ENCODE measurements at places on chromosomes 1 and 21. TPM values are rescaled to one million over a fixed set of nuclear protein-coding genes. Genes with fewer than 3 reads are reported as not detected.
A peak's percentile ranks its signal among the peaks of the same experiment; 100 is the strongest.

- no peaks in the 10 kb centered on the region for H3K36me3 ChIP-seq
- no peak for DNase-seq
- H3K4me1 ChIP-seq = no peaks in the 10 kb centered on the region
- H3K4me3 ChIP-seq = no peak overlapping the region
- no peak overlapping the region for H3K27ac ChIP-seq
Observed at GRCh38 chr1:3948344-3948743, 48.3 kb upstream of the C1orf174 start.

GRCh38 chr1:116417678-116418077, 44.6 kb downstream of the ATP1A1 start:
- peak overlapping the region; percentile 85 for H3K27ac ChIP-seq
- H3K4me3 ChIP-seq = peak overlapping the region; percentile 71
- no peak for DNase-seq
- no peaks in the 10 kb centered on the region for H3K27me3 ChIP-seq
- no peaks in the 10 kb centered on the region for H3K36me3 ChIP-seq

DNA sequence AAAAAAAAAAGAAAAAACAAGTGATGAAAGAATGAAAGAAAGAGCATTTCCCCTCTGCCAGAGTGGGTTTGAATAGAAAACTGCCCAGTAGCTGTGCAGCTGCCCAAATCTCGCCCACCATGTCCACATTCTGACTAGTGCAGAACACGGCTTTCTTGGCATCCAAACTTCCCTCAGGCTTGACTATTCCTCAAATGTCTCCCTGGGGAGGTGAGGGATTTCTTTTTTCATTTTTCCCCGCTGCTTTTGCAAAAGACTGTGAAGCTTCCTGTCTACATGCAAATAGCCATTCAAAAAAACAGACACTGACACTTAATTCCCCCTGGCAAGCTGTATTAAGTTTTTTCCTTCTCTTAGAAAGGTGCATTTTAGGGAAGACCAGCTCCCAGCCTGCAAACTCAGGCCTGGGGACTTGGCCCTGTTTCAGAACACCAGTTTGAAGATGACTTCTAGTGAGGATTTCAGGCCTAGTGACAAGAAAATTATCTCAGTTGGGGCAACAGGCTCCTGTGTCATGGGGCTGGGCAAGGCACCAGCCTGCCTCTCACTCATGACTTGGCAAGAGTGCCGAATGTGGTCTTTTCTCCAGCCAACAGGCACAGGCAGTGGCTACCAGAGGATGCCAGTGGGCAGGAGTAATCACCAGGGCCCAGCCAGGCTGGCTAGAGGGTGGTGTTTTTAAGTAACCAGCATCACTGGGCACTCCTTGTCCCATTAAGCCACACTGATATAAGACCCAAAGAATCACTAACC, 178.1 kb upstream of the NFIA start:
- no peaks in the 10 kb centered on the region for H3K36me3 ChIP-seq
- DNase-seq = no peak
- H3K4me3 ChIP-seq = no peak overlapping the region
- H3K27me3 ChIP-seq = no peaks in the 10 kb centered on the region

DNA sequence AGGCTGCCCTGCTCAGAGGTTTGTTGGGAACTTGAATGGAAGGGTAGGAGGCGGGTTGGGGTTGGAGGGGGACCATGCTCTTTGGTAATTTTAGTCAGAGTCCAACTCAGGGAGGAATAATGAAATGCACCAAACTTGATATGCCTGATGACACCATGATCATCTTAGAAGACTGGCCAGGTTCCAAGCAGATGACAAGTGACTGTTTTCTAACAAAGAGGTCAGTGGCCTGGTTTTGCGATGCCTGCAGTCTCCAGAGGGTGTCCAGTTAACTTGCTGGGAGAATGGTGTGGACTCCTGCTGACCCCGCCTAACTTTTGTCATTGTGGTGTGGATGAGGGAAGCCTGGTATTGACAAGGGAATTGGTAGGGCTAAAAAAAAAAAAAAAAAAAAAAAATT, 12.4 kb downstream of the VANGL1 start:
- H3K27ac ChIP-seq = no peak overlapping the region
- no peak overlapping the region for H3K4me3 ChIP-seq
- no peaks in the 10 kb centered on the region for H3K36me3 ChIP-seq
- no peaks in the 10 kb centered on the region for H3K4me1 ChIP-seq
- no peaks in the 10 kb centered on the region for H3K27me3 ChIP-seq

DNA sequence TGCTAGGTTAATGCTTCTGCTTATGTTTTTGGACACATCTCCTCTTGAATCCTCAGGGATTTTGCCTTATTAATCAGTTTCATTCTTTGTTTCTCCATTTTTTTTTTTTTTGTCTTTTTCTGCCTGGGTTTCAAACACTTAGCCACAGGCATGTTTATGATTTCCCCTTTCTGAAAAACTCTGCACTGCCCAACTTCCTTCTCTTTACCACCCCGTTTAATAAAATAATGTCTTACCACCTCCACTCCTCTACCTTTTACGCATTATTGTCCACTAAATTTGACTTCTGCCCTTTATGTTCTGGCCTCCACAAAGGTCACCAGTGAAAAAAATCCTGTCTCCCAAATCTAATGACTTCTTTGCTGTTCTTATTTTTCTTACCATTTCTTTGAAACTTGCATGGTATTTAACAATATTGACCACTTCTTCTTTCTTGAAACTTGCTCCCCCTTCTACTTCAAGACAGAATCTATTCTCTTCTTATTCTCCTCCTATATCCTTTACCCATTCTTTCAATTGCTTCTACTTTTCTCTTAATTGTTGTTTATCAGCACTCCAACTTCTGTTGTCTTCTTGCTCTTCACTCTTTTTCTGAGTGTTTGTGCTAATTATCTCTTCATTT, 150.3 kb downstream of the TNFSF18 start:
- no peak overlapping the region for H3K4me3 ChIP-seq
- H3K36me3 ChIP-seq = no peaks in the 10 kb centered on the region
- no peak overlapping the region for H3K27ac ChIP-seq

DNA sequence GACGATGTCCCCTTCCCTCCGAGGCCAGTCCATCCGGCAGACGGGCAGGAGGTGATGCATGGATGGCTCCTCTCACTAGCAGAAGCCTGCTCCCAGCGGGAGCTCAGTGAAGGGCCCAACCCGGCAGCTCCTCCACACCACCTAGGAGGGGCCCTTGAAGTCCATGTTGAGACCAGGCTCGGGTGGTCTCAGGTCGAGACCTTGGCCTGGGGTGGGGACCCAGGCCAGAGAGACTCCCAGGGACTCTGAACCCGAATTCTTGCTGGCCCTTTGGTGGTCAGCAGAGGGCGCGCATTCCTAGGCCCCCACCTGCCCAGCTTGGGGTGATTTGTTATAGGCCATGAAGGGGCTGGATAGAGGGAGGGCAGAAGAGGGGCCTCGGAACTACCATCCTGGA, 642 bp upstream of the NT5C1A start:
- H3K4me1 ChIP-seq = peaks cover 4% of the 10 kb centered on the region
- no peaks in the 10 kb centered on the region for H3K27me3 ChIP-seq
- no peaks in the 10 kb centered on the region for H3K36me3 ChIP-seq
- H3K27ac ChIP-seq = no peak overlapping the region

- H3K27me3 ChIP-seq = no peaks in the 10 kb centered on the region
- peak overlapping the region; percentile 25 for H3K4me3 ChIP-seq
- no peak overlapping the region for H3K27ac ChIP-seq
- no peak for DNase-seq
- no peaks in the 10 kb centered on the region for H3K4me1 ChIP-seq
- no peaks in the 10 kb centered on the region for H3K36me3 ChIP-seq
Observed at GRCh38 chr1:7070389-7071029, 285.3 kb downstream of the CAMTA1 start.

DNA sequence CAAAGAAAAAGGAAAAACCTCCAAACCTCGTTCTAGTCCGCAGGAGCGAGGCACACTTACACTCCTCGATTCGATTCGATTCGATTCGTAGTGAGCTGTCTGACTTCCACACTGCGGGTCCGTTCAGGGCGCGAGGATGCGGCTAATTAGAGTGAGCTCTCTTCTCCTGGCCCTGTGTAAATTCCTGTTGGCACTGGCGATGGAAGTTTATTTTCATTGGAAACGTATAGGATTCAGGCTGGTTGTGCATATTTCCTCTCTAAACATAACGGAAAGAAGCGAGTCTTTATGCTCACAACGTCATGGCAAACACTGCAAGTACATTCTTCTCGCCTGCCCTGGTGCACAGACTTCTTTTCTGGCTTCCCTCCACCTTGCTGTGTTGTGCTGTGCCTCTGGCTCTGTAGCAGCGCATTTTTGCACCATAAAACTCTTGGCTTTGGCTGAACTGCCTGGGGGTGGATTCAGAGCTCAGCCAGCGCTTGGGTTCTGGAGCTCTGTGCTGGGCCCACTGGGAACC, 2.7 kb downstream of the HUNK start:
- peaks cover 3% of the 10 kb centered on the region for H3K27me3 ChIP-seq
- no peaks in the 10 kb centered on the region for H3K4me1 ChIP-seq

- no peak overlapping the region for H3K27ac ChIP-seq
- H3K27me3 ChIP-seq = no peaks in the 10 kb centered on the region
- no peak overlapping the region for H3K4me3 ChIP-seq
- no peak for DNase-seq
- no peaks in the 10 kb centered on the region for H3K36me3 ChIP-seq
Observed at GRCh38 chr1:237012788-237013383, 8.6 kb upstream of the MT1HL1 start.

- no peaks in the 10 kb centered on the region for H3K36me3 ChIP-seq
- H3K27me3 ChIP-seq = no peaks in the 10 kb centered on the region
Observed at GRCh38 chr1:196902344-196902743, 14.5 kb downstream of the CFHR4 start.

GRCh38 chr1:231581859-231582258, 44.7 kb upstream of the DISC1 start:
- H3K27ac ChIP-seq = no peak overlapping the region

DNA sequence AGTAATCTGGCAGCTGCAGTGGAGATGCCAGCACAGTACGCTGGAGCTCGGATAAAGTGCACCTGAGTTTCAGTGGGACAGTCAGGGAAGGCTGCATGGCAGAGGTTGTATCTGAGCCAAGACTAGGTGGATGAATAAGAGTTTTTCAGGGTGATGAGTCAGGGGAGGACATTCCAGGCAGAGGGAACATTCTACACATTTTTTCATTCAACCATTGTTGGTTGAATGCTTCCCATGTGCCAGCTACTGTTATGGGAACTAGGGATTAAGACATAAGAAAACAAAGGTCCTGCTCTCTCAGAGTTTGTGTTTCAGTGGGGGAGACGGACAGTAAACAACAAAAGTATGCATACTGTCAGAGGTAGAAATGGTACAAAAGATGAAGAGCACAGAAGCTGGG, 5.2 kb downstream of the LEPR start:
- H3K27me3 ChIP-seq = no peaks in the 10 kb centered on the region
- peaks cover 4% of the 10 kb centered on the region for H3K36me3 ChIP-seq
- no peak for DNase-seq

- H3K27me3 ChIP-seq = no peaks in the 10 kb centered on the region
- H3K4me1 ChIP-seq = no peaks in the 10 kb centered on the region
- H3K36me3 ChIP-seq = no peaks in the 10 kb centered on the region
- no peak for DNase-seq
- no peak overlapping the region for H3K27ac ChIP-seq
Observed at GRCh38 chr1:54378157-54378873, 27.9 kb downstream of the SSBP3 start.

GRCh38 chr1:150406483-150406882, 42.5 kb downstream of the RPRD2 start:
- no peaks in the 10 kb centered on the region for H3K27me3 ChIP-seq
- no peak overlapping the region for H3K27ac ChIP-seq
- no peaks in the 10 kb centered on the region for H3K4me1 ChIP-seq
- DNase-seq = no peak

GRCh38 chr1:220810179-220810653, 23.5 kb downstream of the MTARC1 start:
- no peaks in the 10 kb centered on the region for H3K27me3 ChIP-seq
- no peak overlapping the region for H3K4me3 ChIP-seq
- DNase-seq = peak; percentile 35
- H3K4me1 ChIP-seq = no peaks in the 10 kb centered on the region

GRCh38 chr21:37244501-37245095, 22.5 kb downstream of the VPS26C start:
- no peak for DNase-seq
- H3K4me1 ChIP-seq = no peaks in the 10 kb centered on the region
- no peak overlapping the region for H3K4me3 ChIP-seq

GRCh38 chr1:37398096-37398495, 76.3 kb upstream of the ZC3H12A start:
- H3K4me1 ChIP-seq = no peaks in the 10 kb centered on the region
- no peak overlapping the region for H3K27ac ChIP-seq
- no peaks in the 10 kb centered on the region for H3K36me3 ChIP-seq
- DNase-seq = no peak
- no peak overlapping the region for H3K4me3 ChIP-seq

DNA sequence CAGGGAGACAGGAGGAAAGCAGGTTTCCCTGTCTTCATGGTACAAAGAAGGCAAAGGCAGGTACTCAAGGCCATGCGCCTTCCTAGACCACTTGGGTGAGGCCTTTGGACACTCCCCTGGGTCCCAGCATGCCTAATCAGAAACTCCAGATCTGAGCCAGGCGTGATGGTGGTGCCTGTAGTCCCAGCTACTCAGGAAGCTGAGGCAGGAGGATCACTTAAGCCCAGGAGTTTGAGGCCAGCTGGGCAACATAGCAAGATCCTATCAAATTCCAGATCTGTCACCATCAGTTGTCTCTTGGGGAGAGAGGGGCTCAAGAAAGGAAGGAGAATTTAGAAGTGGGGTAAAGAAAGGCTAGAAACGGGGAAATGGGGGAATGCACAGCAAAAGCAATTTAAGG, 96.3 kb upstream of the SLC25A33 start:
- H3K27ac ChIP-seq = no peak overlapping the region
- no peak for DNase-seq
- H3K27me3 ChIP-seq = no peaks in the 10 kb centered on the region
- H3K4me1 ChIP-seq = peaks cover 7% of the 10 kb centered on the region
- no peak overlapping the region for H3K4me3 ChIP-seq
- no peaks in the 10 kb centered on the region for H3K36me3 ChIP-seq

DNA sequence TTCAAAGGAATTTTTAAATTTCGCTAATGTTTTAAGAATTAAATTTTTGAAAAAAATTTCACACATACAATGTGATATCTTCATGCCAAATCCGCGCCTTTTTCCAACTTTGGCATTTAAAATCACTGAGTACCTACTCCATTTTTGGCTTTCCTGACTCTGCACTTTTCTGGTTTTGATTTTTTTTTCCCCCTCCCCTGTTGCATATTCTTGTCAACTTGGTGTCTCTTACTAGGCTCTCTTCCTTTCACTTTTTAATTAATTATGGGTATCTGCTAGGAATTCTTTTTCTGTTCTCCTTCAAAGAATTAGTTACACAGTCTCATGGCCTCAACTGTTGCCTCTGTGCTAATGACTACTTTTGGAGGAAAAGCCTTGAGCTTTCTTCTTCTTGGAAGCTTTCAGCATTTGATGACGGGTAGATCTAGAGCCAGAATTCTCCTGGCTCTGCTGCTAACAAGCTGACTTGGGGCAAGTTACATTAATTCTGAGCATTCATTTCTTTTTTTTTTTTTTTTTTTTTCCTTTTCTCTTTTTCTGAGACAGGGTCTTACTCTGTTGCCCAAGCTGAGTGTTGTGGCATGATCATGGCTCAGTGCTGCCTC, 1.8 kb downstream of the AGL start:
- no peak overlapping the region for H3K27ac ChIP-seq
- no peak overlapping the region for H3K4me3 ChIP-seq
- no peak for DNase-seq
- no peaks in the 10 kb centered on the region for H3K36me3 ChIP-seq
- no peaks in the 10 kb centered on the region for H3K27me3 ChIP-seq

- no peak overlapping the region for H3K4me3 ChIP-seq
- DNase-seq = no peak
- peaks cover 20% of the 10 kb centered on the region for H3K4me1 ChIP-seq
- H3K27me3 ChIP-seq = no peaks in the 10 kb centered on the region
Observed at GRCh38 chr1:201489643-201490261, 17.2 kb downstream of the CSRP1 start.

Gene MX1
- 23.1 TPM for total RNA-seq

Gene PDE4B
- total RNA-seq = 8.0 TPM

Gene S100A14
- total RNA-seq = not detected

Gene PWP2
- 5.8 TPM for total RNA-seq

Measured in breast epithelium (tissue), 4 donors.